Neural progenitor cell (in vitro differentiated cells): ENCODE measurements at places on chromosomes 16 and 17. TPM values are rescaled to one million over a fixed set of nuclear protein-coding genes. Genes with fewer than 3 reads are reported as not detected.

- DNase-seq, result no peak
Observed at GRCh38 chr17:42774066-42774745, 957 bp downstream of the VPS25 start.

DNA sequence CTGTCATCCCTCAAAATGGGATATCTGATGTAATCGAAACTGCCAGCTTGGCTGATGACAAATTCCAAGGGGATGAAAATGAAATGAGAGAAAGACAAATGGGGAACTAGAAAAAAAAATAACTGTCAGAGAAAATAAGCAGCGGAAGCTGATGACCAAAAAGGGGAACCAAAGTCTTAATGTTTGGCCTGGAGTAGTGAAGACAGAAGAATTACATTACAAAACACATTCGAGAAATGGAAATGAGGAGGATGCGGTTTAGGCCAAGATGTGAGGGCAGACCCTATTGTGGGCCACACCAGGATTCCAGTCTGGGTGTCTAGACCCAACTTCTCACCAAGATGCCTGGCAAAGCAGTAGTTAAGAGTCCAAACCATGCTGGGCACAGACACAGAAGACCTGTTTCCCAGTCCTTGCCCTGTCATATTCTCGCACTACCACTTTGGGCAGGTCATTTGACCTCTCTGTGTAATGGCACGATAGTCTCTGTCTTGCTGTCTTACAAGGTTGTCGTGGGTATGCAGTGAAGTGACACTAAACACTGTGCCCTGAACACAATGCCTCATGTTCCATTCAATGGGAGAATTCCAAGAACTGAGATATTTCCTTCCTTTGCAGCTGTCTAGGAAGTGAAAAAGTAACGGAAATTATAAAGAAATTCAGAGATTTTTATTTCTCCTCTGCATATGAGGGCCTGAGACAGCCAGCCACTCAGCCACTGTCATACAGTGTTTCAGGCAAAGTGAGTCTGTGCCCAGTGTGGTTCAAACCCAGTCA, 12.3 kb upstream of the CCL2 start:
- no peak for DNase-seq

The GINS2 gene
- total RNA-seq, result 47.9 and 51.9 TPM in 2 replicates

The FBXO31 gene
- total RNA-seq, result 5.8 and 19.8 TPM in 2 replicates

The PRAC2 gene
- not detected in 2 replicates for total RNA-seq

GRCh38 chr16:80570106-80570478, 29.3 kb downstream of the DYNLRB2 start:
- no peak for DNase-seq

The TBC1D3 gene
- not detected in 2 replicates for total RNA-seq

The HBA2 gene
- not detected in 2 replicates for total RNA-seq

- DNase-seq, result no peak
Observed at GRCh38 chr16:89360760-89361435, 129.5 kb downstream of the ANKRD11 start.

DNA sequence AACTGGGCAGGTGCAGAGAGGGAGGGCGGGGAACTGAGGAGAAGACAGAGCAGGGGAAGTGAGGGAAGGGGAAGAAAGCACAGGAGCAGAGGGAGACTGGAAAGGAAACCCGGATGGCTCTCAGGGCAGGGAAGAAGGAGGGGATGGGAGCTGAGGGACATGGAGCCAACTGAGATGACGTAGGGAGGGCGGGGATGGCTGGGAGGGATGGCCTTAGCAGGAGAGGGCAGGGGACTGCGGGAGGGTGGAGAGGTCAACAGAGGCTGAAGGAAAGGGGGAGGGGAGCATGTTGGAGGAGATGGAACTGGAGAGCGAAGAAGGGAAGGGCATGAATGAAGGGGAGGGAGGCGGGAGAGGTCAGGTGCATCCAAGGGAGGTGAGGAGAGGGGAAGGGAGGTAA, 81.9 kb downstream of the KCNJ12 start:
- peak; percentile 40 for DNase-seq

The DUS2 gene
- total RNA-seq, result 22.7 and 22.9 TPM in 2 replicates

DNA sequence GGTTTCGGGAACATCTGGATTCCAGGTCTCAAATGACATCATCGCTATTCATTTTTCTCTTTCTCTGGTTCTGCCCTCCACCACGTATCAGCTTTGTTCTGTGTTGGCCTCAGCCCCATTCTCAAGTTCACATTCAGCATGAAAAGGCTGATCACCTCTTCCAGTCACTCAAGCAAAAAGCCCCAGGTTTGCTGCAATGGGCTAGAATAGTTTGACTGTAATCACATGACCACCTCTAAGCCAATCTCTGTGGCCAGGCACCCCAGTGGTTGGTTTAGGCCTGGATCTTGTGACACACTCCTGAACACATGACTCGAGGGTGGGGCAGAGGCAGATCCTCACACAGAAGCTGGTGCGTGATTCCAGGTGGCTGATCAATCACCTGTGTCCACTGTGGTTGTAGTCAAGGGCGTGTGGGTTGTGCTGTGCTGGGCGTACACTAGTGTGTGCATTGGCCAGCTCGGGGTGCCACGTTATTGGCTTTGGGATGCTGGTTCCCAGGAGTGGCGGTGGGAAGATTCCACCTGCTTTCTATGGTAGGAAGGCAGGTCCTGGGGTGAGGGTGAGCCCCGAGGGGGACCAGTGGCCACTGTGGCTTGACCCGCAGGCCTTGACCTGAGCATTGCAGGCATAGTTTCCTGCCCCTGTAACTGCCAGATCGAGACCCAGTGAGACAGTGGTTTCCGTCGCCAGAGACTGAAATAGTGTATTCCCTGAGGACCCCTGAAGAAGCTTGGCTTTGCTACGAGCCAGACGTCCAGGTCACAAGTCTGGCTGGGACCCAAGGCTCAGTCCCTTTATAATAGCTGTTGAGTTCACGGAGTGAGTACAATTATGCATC, 12.0 kb downstream of the EEF2K start:
- no peak for DNase-seq

The CRYBA1 gene
- 0.84 and 1.0 TPM in 2 replicates for total RNA-seq

The TMC5 gene
- 0.32 and 0.40 TPM in 2 replicates for total RNA-seq

The TAC4 gene
- not detected in 2 replicates for total RNA-seq

DNA sequence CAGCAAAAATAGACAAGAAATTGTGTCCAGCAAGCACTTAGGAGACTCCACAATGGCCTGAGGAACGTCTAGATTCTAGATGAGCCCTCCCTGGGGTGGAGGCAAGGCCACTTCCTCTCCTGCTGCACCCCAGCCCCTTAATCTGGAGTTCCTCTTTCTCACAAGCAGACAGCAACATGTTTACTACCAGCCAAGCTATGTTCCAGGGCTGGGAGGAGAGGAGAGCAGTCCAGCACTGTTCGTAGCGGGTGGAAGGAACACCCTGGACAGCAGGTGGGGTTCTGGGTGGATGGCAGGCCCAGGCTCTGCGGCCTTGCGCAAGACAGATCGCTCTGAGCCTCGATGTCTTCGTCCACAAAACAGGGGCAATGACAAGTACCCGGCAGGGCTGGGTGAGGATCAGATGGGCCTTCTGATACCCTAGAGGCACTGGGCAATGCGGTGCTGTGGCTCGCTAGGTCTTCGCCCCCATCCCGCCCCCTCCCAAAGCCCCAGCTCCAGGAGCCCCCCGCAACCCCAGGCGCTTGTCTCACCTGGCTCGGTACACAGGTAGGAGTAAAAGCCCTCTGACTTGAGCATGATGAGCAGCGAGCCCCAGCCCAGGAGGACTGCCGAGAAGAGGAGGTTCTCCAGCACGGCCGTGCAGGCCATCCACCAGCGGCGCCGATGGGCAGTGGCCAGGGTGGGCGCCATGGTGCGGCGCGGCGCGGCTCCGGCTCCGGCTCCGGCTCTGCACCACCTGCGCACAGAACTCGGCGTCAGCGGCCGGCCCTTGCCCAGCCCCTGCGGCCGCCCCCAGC, 1.3 kb downstream of the SLC43A2 start:
- no peak for DNase-seq

- no peak for DNase-seq
Observed at GRCh38 chr16:724188-725040, 1.8 kb downstream of the CCDC78 start.

The CDYL2 gene
- 4.8 and 4.9 TPM in 2 replicates for total RNA-seq

The SLC16A6 gene
- total RNA-seq, result 0.09 and 0.19 TPM in 2 replicates

GRCh38 chr16:83023640-83024039, 396.9 kb downstream of the CDH13 start:
- no peak for DNase-seq
